ENCODE measurements at places on chromosomes 16 and 17. TPM values are rescaled to one million over a fixed set of nuclear protein-coding genes. Genes with fewer than 3 reads are reported as not detected.

DNA sequence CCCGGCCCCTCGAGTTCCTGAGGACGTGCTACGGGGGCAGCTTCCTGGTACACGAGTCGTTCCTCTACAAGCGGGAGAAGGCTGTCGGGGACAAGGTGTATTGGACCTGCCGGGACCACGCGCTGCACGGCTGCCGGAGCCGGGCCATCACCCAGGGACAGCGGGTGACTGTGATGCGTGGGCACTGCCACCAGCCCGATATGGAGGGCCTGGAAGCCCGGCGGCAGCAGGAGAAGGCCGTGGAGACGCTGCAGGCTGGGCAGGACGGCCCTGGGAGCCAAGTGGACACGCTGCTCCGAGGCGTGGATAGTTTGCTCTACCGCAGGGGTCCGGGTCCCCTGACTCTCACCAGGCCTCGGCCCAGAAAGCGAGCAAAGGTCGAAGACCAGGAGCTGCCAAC lies 21.4 kb downstream of the FLYWCH1 start:
- no peaks in the 10 kb centered on the region for H3K27me3 ChIP-seq
- DNase-seq, result no peak
- peaks cover 89% of the 10 kb centered on the region for H3K36me3 ChIP-seq
- H3K4me1 ChIP-seq, result no peaks in the 10 kb centered on the region
- no peak overlapping the region for H3K27ac ChIP-seq

- H3K36me3 ChIP-seq, result no peaks in the 10 kb centered on the region
- DNase-seq, result no peak
- no peaks in the 10 kb centered on the region for H3K4me1 ChIP-seq
- no peaks in the 10 kb centered on the region for H3K27me3 ChIP-seq
Measured at GRCh38 chr16:35598696-35599332, 2139.4 kb downstream of the TP53TG3F start.

DNA sequence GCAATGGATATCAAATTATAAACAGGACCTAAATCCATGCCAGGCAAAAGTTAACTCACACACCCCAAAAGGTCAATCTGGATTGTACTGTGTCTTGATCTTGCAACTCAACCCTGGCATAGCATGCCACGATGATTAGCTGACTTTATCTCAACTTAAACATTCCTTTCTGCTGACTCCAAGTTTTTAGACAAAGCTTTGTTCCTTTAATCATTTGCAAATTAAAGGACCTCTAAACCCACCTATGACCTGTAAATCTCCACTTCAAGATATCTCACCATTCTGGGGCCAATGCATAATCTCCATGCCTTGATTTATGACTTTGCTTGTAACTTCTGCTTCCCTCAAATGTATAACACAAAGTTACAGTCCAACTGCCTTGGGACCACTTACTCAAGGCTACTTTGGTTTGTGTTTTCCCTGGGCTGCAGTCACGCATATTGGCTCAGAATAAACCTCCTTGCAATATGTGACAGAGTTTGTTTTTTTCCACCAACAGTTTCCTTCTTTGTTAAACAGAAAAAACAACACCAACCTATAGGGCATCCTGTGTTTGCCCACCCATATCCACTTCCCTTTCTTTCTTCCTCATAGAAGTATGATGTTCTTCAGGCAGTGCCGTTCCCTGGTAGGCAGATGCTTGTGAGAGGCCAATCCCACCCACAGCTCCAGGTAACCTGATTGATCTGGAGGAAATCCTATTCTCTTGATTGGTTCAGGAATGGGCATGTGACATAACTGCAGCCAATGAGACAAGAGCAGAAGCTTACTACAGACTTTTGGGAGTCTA lies 390.6 kb upstream of the ERCC4 start:
- H3K36me3 ChIP-seq, result no peaks in the 10 kb centered on the region
- H3K27ac ChIP-seq, result no peak overlapping the region
- no peak overlapping the region for H3K4me3 ChIP-seq
- H3K4me1 ChIP-seq, result no peaks in the 10 kb centered on the region

DNA sequence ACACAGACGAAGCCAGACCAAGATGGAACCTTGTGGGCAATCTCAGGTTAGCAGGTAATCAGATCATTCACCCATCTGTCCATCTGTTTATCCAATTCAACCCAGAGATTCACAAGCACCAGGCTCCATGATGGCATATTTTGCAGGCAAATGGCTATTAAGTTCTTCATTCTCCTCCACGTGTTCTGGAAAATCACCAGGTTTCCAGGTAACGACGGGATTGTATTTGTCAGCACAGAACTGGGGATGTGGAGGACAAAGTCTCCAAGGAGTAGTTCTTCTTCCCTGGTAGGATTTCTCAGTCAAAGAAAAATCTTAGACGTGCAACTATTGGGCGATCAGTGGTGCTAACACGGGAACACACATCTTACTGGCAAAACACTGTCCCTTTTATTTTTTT lies 368.8 kb downstream of the SLC39A11 start:
- no peak overlapping the region for H3K27ac ChIP-seq
- H3K4me1 ChIP-seq, result no peaks in the 10 kb centered on the region
- no peaks in the 10 kb centered on the region for H3K27me3 ChIP-seq
- no peak overlapping the region for H3K4me3 ChIP-seq

The HEXIM1 gene
- 22.1 TPM for total RNA-seq

The CLEC3A gene
- not detected for total RNA-seq

The TMEM98 gene
- total RNA-seq, result 6.7 TPM

The CDK12 gene
- total RNA-seq, result 25.5 TPM

Data from heart right ventricle (tissue), 16 donors.